Trophoblast cell (in vitro differentiated cells and primary cell): ENCODE measurements at places on chromosomes 5 and 9.

DNA sequence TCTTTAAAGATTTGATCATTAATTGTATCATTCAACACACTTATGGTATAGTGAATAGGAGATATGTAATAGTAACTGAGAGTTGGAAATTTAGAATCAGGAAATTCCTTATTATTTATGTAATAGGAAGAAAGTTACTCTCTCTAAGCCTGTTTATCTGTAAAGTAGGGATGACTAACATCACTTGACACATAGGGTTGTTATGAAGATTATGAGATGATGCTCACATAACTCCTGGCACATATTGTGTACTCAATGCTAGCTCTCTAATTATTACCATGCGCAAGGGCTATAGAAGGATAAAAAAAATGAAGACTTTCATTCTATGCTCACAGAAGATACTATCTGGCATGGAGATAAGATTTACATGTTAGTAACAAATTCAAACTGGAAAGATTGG is 149.9 kb downstream of the ISOC1 start:
- peak; percentile 82 for DNase-seq
- H3K4me3 ChIP-seq = no peak overlapping the region
- no peaks in the 10 kb centered on the region for H3K27me3 ChIP-seq
- H3K4me1 ChIP-seq = no peaks in the 10 kb centered on the region
- H3K27ac ChIP-seq = no peak overlapping the region

GRCh38 chr9:120710110-120710981 is 3.9 kb downstream of the MEGF9 start:
- H3K4me1 ChIP-seq = peaks cover 6% of the 10 kb centered on the region
- DNase-seq = peak; percentile 26
- peaks cover 10% of the 10 kb centered on the region for H3K27me3 ChIP-seq
- no peak overlapping the region for H3K27ac ChIP-seq
- H3K36me3 ChIP-seq = no peaks in the 10 kb centered on the region

GRCh38 chr9:123033352-123033751 is at the start of gene GPR21:
Gene GPR21, plus strand, starts transcription at chr9:123033667. Its CDS starts 900 bp downstream, at chr9:123034567.
- peaks cover 16% of the 10 kb centered on the region for H3K36me3 ChIP-seq
- H3K27me3 ChIP-seq = no peaks in the 10 kb centered on the region
- H3K4me1 ChIP-seq = peaks cover 3% of the 10 kb centered on the region
- no peak for DNase-seq

DNA sequence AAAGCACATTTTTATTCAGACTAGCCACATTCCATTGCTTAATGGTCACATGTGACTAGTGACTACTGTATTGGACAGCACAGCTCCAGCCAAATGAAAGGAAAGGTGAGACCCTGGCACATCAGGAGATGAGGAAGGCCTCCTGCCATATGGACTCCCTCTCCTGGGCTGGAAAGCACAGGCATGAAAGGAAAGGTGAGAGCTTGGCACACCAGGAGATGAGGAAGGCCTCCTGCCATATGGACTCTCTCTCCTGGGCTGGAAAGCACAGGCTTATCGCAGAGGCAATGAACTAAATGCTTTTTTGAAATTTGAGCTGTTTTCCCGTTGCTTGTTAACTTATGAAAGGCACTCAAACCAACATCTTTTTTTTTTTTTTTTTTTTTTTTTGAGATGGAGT is 144.8 kb upstream of the SLC12A2 start:
- no peaks in the 10 kb centered on the region for H3K27me3 ChIP-seq
- H3K4me1 ChIP-seq = no peaks in the 10 kb centered on the region
- H3K27ac ChIP-seq = no peak overlapping the region
- no peak overlapping the region for H3K4me3 ChIP-seq
- DNase-seq = no peak

- no peak overlapping the region for H3K4me3 ChIP-seq
- H3K27me3 ChIP-seq = no peaks in the 10 kb centered on the region
- peak; percentile 32 for DNase-seq
- no peaks in the 10 kb centered on the region for H3K36me3 ChIP-seq
- no peak overlapping the region for H3K27ac ChIP-seq
Observed at GRCh38 chr9:110316261-110317075, 21.2 kb downstream of the TXNDC8 start.

DNA sequence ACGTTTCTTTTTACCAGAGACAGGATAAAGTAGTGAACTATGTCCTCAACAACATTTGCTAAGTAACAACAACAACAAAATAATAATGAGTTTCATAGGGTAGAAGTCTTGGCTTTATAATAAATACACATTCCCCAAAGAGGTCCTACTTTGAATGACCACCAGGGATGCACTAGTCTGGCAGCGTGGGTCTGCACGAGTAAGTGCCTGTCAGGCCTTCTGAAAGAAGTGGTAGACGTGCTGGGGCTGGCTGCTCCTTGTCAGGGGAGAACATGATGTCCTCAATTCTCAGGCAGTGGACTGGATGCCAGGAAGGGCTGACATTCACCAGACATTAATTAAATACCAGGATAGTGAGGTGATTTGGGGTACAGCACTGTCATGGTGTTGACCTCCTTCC is 331.1 kb downstream of the TMEM38B start:
- H3K27ac ChIP-seq = no peak overlapping the region
- H3K27me3 ChIP-seq = no peaks in the 10 kb centered on the region
- DNase-seq = no peak
- no peaks in the 10 kb centered on the region for H3K36me3 ChIP-seq

- DNase-seq = peak; percentile 26
- H3K27me3 ChIP-seq = no peaks in the 10 kb centered on the region
- H3K4me3 ChIP-seq = peak overlapping the region; percentile 47
- H3K4me1 ChIP-seq = peaks cover 24% of the 10 kb centered on the region
- peak overlapping the region; percentile 98 for H3K27ac ChIP-seq
- H3K36me3 ChIP-seq = peaks cover 9% of the 10 kb centered on the region
Observed at GRCh38 chr5:174720612-174721529, 3.5 kb upstream of the MSX2 start.

DNA sequence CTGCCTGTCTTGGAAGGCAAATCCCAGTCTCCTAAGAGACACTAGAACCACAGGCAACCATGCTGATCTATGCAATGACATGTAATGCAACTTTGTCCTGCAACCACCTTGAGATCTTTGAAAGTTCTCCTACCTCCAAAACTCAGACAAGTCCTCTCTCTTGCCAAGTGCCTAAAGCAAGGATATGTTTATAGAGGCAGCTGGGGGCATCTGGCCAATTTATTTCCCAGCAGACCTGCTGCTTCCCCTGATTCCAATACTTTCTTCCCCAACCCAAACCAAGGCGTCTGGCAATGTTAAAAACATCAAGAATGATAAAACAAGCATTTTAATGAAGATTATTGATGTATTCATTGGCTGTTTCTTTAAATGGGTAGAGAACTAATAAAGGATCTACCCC is 138.4 kb downstream of the DOCK8 start:
- no peak overlapping the region for H3K27ac ChIP-seq
- H3K36me3 ChIP-seq = no peaks in the 10 kb centered on the region
- H3K27me3 ChIP-seq = no peaks in the 10 kb centered on the region
- DNase-seq = no peak
- peaks cover 4% of the 10 kb centered on the region for H3K4me1 ChIP-seq
- H3K4me3 ChIP-seq = no peak overlapping the region

GRCh38 chr5:117733051-117733450 is 1158.4 kb upstream of the SEMA6A start:
- DNase-seq = no peak
- H3K4me3 ChIP-seq = no peak overlapping the region
- no peak overlapping the region for H3K27ac ChIP-seq
- no peaks in the 10 kb centered on the region for H3K27me3 ChIP-seq

DNA sequence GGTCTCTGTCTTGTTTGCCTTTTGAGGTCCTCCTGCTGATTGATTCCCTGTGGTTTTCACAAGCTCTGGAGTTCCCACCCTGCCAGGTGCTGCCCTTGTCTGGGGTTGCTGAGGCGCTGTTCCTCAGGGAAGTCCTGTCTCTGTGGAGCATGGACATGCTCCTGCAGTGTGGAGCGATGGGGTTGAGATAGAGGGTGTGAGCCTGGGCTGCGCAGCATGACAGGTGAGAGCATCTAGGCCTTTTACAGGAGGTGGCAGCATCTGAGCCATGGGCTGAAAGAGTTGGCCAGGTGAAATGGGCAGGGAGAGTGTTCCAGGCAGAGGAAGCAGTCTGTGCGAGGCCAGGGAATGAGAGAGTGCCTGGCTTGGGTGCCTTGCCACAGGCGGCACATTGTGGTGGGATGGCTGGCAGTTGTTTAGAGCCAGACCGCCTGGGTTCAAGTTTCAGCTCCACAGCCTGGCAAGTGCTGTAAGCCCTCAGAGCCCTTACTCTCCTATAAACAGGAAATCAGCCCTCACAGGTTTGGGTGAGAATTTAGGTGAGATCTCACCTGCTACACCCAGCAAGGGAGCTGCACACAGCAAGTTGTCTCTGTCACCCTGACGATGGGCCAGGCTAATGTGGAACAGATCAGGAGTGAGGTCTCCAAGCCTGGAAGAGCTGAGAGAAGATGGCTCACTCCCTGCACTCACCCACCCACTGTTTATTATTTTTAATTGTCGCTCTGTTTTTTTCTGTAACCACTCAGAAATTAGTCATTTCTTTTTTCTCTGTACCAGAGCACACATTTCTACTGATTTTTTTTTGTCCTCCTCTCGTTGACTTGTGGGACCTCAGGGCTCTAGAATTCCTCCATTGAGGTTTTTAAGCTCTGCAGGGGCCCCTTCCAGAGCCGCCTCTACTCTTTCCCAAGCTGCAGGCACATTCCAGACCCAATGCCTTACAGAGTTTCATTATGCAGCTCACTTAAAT is 19.6 kb downstream of the TCOF1 start:
- DNase-seq = peak; percentile 54
- no peaks in the 10 kb centered on the region for H3K27me3 ChIP-seq
- peaks cover 85% of the 10 kb centered on the region for H3K36me3 ChIP-seq

DNA sequence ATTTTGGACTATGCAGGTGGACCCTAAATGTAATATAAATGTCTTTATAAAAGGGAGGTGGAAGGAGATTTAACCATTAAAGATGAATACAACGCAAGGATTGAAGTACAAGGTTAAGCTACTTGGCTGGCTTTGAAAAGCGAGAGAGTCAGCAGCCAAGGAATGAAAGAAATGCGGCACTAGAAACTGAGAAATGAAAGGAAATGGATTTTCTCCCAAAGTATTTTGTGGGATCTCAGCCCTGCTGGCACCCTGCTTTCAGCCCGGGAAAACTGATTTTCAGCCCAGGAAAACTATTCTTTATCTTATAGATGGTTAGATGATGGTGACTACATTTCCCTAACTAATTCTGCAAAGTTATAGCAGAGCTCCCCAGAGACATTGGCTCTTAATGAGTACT is 1349.6 kb upstream of the C9orf72 start:
- H3K27ac ChIP-seq = peak overlapping the region; percentile 4
- H3K4me3 ChIP-seq = no peak overlapping the region
- no peaks in the 10 kb centered on the region for H3K4me1 ChIP-seq

- H3K27ac ChIP-seq = no peak overlapping the region
- H3K4me1 ChIP-seq = peaks cover 24% of the 10 kb centered on the region
- H3K36me3 ChIP-seq = no peaks in the 10 kb centered on the region
- no peaks in the 10 kb centered on the region for H3K27me3 ChIP-seq
- DNase-seq = no peak
Observed at GRCh38 chr9:107173422-107174180, 109.5 kb upstream of the RAD23B start.

- no peaks in the 10 kb centered on the region for H3K4me1 ChIP-seq
- no peaks in the 10 kb centered on the region for H3K36me3 ChIP-seq
- no peak overlapping the region for H3K27ac ChIP-seq
- H3K4me3 ChIP-seq = no peak overlapping the region
Observed at GRCh38 chr5:125655156-125655555, 768.1 kb upstream of the GRAMD2B start.

DNA sequence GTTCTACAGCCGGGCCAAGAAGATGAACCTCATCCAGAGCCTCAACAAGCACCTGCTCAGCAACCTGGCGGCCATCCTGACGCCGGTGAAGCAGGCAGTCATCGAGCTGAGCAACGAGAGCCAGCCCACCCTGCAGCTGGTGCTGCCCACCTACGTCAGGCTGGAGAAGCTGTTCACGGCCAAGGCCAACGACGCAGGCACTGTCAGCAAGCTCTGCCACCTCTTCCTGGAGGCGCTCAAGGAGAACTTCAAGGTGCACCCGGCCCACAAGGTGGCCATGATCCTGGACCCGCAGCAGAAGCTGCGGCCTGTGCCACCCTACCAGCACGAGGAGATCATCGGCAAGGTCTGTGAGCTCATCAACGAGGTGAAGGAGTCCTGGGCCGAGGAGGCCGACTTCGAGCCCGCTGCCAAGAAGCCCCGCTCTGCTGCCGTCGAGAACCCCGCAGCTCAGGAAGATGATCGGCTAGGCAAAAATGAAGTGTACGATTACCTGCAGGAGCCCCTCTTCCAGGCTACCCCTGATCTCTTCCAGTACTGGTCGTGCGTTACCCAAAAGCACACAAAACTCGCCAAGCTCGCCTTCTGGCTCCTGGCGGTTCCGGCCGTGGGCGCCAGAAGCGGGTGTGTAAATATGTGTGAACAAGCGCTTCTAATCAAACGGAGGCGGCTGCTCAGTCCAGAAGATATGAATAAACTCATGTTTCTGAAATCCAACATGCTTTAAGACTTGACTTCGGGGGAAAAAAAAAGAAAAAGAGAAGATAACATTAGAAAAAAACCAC is 28.5 kb downstream of the AMBP start:
- H3K27ac ChIP-seq = no peak overlapping the region
- peaks cover 35% of the 10 kb centered on the region for H3K36me3 ChIP-seq
- no peaks in the 10 kb centered on the region for H3K4me1 ChIP-seq
- H3K27me3 ChIP-seq = no peaks in the 10 kb centered on the region
